ENCODE measurements at places on chromosomes 7 and 10.

DNA sequence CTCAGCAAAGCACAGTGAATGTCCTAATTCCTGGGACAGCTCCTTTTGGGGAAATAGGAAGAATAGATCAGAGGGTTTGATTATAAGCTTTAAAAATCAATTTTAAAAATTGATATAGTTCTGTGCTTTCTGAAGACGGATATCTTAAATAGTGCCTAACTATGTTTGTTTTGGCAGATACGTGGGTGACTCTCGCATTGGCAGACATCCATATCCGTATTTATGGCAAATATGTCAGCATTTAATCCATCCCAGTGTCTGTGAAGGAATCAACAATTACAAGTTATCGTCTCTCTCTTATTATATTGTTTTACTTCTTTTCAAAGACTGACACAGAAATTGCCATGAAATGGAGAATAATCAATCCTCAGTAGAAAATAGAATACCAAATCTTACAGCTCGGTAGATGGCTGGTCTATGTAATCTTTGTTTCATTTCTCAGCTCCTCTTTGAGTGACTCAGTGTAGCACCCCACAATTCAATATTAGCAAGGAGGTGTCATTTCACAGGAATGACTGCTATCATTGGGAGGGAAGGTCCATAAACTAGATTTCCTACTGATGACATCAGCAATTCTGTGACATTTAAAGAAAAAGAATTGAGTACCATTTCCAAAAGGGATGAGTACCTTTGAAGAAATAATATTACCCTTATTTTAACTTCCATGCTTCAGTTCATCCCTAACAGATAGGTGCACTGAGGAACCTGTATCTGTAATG lies 186.4 kb upstream of the NFE2L3 start:
- no peak for DNase-seq

DNA sequence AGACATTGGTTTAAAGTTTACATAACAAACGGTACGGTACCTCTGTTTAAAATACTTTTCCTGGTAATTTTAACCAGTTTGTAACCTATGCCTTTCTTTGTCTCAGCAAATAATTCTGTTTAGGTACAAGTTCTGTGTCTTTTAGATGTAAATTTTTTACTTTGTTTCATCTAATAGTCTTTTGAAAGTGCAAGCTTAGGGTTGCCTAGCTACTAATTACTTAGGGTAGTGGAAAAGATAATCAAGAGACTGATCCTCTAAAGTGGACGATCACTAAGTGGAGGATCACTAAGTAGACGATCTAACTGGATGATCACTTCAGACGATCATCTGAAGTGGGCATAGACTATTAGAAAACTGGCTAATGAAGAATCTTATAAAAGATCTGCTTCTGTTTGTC lies 16.1 kb upstream of the FKBP9 start:
- DNase-seq, result no peak

DNA sequence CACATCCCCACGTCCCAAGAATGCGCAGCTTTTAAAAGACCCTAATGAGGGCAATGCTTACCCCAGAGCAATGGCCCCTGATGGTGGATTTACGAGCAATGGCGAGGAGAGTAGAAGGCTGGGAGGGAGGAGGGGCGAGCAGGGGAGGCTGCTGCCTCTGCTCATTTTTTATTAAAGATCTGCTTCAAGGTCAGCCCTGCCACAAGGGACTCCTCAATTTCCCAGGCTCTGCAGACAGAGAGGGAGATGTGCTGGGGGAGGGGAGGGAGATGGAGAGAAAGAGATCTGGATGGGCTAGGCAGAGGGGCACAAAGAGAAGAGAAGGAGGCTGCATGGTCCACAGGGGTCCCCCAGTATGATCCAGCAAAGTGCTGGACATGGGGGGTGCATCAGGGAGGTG lies 7.8 kb upstream of the SRRM3 start:
- no peak for DNase-seq

DNA sequence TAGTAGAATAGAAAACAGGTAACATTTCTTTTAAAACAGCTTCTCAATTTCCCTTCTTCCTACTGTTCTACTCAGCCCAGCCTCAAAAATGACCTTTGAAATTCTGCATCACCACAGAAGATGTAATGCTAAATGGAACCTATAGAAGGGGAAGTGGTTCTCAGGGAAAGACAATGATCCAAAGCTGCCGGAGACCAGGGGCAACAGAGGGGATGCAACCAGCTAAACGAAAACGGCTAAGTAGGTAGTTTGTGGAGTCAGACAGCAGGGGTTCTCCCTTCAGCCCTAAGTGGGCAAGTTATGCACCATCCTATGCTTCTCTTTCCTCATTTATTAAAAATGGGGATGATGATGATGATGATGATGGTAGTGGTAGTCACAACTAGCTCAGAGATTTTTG lies 214.3 kb downstream of the ELMO1 start:
- no peak for DNase-seq

Data from stimulated activated CD4-positive, alpha-beta T cell treated with anti-CD3 and anti-CD28 coated beads, TNF-alpha, amount 100 ng/mL, for 24 hours (primary cell).